Dermis blood vessel endothelial cell (primary cell): ENCODE measurements at places on chromosomes 12 and 14.

GRCh38 chr12:2054091-2055018 is 1.6 kb downstream of the CACNA1C start:
- DNase-seq = no peak

DNA sequence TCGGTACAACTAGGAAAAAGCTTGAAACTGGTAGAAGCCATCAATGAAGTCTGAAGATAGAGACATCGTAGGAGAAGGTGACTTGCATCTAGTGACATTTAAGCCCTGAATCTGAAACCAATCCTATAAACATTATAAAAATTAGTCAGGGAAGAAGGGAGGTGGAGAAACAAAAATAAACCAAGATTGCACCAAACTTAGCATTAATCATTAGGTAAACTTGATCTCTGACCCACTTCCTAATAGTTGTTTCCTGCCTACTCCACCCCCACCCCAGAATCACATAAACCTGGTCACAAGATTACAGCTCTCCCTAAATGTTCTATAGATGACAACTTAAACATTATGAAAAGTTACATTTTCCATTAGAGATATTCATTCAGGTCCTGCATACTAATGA is 40.4 kb downstream of the TSPAN19 start:
- DNase-seq = no peak

DNA sequence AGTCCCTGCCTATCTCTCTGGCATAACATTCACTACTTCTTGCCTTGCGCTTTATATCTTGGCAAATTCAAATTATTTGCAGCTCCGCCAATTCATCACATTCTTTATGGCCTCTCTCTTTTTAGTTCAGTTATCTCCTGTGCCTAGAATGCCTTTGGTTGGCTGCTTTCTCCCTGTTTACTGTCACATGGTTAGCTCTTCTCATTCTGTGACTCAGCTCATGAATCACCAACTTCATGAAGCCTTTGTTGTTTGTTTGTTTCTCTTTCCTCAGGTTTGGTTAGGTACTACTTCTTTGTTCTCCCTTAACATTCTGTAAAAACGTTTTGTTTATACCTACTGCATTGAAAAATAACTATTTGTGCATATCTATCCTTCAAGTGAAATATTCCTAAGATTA is 376.5 kb upstream of the GARIN6 start:
- no peak for DNase-seq

DNA sequence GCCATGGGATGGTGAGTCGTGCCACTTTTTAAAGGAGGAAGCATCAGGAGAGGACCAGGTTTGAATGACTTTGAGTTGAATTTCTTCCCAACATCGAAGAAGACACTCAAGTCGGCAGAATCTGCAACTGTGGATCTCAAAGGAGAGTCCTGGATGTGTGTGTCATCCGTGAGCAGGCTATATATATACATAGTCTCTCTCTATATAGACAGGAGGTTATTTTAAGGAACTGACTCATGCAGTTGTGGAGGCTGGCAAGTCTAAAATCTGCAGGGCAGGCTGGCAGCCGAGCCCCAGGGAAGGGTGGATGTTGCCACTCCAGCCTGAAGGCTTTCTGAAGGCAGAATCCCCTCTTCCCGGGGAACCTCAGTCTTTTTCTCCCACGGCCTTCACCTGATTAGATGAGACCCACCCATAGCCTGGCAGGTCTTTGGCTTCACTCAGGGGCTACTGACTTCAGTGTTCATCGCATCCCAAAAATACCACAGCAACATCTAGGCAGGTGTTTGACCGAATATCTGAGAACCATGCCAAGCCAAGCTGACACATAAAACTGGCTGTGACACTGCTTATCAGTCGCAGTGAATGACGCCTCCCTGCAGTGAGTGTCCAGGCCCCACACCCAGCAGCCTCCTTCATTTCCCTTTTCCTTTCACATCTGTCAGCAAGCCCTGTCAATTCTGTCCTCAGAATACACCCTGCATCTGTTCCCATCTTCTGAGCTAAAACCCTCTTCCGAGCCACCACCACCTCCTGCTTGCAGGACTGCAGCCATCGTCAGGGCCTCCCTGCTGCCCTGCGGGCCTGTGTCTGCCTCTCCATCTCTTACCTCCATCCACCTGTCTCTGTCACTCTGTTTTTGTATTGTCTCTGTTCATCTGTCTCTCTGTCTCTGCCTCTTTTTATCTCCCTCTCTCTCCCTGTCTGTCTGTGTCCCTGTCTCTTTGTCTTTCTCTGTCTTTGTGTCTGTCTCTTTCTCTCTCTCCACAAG is 54.0 kb downstream of the ZNF664 start:
- DNase-seq = peak; percentile 14

GRCh38 chr12:1576410-1577241 is 17.8 kb downstream of the FBXL14 start:
- no peak for DNase-seq

- no peak for DNase-seq
These were observed 9.2 kb upstream of the PYGL start for GRCh38 chr14:50953502-50953901.

DNA sequence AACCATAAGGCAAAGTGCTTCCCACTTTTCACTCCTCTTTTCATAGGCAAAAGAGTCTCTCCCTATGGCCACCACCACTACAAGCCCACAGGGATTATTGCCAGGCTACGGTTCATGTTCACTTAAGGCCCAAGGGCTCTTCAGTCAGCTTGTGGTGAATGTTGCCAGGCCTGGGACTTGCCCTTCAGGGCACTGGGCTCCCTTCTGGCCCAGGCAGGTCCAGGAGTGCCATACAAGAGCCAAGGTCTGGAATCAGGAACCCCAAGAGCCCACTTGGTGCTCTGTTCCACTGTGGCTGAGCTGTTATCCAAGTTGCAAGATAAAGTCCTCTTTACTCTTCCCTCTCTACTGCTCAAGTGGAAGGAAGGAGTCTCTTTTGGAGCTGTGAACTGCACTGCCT is 307.6 kb downstream of the FUT8 start:
- no peak for DNase-seq

DNA sequence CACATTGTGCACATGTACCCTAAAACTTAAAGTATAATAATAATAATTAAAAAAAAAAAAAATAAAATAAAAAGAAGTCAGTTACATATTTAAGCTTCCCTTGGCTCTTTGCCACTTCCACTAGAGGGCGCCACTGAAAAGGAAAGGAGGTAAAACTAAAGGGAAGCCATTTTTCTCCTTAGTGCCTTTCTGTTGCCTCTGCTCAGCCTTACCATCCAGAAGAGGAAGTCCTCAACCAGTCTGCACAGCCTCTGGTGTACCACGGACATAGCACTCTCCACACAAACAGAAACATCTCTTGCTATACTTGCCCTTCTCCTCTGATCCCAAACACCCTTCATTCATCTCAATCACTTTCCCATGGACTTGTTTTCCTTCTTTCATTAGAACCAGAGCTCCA is 169.0 kb upstream of the EEA1 start:
- DNase-seq = peak; percentile 66

- DNase-seq = peak; percentile 61
These were observed 95.6 kb upstream of the DNM1L start for GRCh38 chr12:32583534-32583933.

DNA sequence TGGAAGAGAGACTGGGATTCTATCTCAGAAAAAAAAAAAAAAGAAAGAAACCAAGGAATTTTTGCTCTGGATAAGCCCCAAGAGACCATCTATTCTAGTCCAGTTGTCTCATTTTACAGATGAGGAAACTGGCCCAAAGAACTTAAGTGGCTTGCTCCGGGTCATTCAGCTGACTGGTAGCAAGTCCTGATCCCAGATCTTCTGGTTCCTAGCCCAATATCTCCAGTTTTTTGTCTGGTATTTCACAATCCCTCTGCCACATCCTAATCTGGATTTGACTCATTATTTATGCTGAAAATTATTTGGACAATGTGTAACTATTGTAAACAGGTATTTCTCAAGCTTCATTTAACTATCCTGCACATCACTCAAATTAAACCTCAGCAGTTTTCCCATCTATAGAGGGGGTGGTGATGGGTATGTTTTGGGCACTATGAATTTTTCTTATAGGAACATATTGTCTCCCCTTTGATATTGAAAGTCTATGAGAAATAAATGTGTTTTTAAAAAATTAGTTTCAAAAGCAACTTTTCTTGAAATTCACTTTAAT is 43.4 kb downstream of the PPP2R5E start:
- DNase-seq = no peak

DNA sequence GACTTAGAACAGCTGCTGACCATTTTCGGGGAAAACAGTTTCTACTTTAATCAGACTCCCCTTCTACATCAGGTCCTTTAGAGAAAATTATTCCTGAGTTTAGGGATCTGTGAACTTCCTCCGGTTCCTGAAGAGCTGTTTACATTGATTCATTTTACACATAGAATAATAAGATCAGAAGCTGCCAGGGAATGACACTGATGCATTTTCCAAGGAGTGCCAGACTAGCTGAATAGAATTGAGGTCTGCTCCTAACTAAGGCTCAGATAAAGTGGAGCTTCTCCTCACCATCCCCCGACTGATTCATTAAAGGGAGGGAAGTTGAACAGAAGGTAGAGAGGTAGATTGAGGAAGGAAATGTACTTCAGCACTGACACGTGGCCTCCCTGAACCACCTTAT is 41.9 kb upstream of the PSMA6 start:
- DNase-seq = no peak

- no peak for DNase-seq
These were observed 10.9 kb upstream of the ULK1 start for GRCh38 chr12:131883521-131883900.
